ENCODE measurements at places on chromosomes 11 and 22.

DNA sequence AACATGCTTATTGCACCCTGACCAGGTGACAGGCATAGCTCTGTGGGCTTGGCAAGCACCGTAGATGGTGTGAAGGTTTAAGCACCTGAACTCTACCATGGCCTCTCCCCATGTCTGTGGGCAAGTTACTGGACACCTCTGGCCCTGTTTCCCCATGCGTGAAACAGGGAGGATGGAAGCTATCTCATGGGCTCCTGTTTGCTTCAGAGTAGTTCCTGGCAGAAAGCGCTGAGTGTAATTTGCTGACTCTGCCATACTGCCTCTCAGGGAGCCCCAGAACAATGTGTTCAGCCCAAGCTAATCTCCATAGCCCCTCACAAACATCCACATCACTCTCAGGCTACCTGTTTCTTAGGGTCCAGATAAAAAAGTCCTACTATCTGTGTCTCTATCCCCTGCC is 2.4 kb downstream of the CBX6 start:
- no peak for DNase-seq

- no peak for DNase-seq
Observed at GRCh38 chr11:79363861-79364378, 76.9 kb downstream of the TENM4 start.

DNA sequence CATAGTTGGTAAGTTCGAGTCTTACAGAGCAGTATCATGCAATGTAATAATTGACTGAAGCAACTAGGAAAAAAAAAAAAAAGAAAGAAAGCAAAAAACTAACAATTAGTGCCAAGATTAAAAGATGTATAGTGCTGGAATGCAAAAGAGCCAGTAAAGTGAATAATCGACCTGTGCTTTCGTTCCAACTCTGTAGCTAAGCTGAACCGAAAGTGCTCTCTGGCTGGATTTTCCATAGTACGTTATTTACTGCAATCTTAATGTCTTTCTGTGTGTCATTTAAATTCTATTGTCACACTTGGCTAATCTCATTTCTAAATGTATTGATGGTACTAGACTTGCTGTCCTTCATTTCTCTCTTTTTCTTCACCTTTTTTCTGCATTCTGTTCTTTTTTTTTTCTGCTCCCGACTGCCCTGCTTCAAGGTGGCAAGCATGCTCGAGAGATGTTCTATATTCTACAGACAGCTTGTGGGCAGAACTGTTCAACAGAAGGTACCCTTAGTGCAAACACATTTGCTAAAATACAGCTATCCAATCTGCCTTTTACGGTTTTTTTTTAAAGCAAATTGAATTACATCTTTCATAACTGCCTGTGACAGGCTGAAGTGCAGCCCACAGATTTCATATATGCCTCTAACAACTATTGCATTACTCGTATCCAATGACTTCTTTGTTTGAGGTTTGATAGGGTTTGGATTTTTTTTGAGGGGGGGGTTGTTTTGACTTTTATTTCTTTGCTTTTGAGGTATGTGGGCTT is 204.2 kb upstream of the MTNR1B start:
- no peak for DNase-seq

DNA sequence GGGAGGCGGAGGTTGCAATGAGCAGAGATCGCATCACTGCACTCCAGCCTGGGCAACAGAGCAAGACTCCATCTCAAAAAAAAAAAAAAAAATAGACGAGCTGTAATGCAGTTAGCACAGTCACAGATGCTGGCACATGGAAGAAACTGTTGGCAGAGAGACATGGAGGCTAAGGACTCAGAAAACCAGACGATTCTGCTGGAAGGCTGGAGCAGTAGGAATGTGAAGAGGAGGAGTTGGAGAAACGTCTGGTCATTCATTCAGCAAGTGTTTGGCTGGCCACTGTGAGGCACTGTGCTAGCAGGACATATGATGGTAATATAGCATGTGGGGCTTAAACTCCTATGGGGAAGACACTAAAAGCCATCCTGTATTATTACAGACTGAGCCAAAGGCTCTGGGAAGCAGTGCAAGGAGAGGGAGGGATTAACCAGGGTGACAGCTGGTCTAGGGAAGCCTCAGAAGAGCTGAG is 5.0 kb downstream of the UQCR10 start:
- DNase-seq = peak; percentile 19

DNA sequence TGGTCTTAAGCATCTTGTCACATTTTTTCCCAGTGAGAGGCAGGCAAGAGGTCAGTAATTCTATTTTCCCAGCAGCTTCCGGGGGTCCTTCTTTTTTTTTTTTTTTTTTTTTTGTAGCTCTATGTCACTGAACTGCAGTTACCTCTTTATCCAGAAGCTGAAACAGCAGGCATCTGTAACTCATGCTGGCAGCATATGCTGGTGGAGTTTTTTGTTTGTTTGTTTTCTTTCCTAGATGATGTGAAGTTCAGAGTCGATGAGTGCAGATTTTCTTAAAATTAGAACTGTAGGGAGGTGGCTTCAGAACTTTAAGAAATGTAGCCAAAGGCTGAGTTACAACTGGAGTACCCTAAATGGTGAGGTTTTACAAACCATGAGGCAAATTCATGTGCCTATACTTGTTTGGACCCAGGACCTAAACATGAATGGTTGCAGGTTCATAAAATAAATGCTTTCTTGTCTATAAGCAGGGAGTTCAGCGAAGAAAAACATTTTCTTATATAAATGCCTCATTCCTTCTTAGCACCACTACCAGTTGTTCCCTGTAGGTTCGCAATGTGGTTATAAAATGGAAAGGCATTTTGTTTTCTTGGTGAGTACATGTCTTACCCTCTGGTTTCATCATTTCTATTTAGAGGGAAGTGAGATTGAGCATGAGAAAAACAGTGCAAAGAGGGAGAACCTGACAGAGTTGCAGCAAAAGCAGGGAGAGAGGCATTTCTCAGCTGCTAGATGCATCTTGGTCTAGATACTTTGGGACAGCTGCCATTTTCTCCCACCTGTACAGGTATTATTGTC is 84.0 kb downstream of the TRIM44 start:
- DNase-seq = no peak

- DNase-seq = no peak
Observed at GRCh38 chr11:12602421-12602820, 71.8 kb upstream of the TEAD1 start.

GRCh38 chr22:30823015-30823370 is 128.3 kb downstream of the OSBP2 start:
- no peak for DNase-seq

DNA sequence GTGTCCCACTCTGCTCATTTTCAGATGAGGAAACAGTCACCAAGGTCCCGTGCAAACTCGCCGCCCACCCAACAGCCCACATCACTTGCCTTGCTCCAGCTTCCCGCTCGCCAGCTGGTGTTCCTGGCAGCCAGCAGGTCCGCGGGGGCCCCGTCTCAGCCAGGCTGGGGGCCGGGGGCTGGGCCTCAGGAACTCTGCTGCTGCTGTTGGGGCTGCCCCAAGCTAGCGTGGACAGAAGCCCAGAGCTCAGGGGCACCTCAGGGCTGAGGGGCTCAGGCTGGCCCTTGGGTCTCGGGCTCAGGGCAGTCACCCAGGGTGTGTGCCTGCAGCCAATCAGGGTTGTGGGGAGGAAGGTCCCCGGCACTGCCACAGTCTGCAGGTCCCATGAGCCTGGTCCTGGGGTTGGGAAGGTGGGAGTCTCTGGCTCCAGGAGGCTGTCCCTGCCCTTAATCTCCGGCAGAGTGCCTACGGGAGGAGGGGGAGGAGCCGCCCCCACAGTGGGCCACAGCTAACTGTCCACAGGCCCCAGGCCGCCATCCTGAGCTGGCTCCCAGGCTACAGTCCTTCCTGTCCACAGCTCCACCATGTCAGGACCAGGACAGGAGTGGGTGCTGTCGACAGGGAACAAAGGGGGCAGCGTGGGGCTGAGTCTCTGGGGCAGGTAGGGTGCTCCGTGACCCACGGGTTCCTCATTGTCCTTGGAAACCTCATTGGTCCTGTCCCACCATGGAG is 65.2 kb downstream of the ARFGAP3 start:
- DNase-seq = no peak

GRCh38 chr11:122772945-122773344 is 65.4 kb upstream of the CRTAM start:
- no peak for DNase-seq

DNA sequence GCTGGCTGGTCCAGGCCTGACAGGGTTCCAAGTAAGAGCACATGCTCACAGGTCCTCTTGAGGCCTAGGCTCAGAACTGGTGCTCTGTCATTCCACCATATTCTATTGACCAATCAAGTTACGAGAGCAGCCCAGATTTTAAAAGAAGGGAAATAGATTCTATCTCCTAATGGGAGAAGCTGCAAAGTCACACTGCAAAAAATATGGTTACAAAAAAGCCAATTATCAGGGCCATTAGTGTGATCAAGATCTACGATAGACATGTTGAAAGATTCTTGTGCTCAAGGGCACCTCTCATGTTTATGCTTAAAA is 96.1 kb downstream of the CD44 start:
- no peak for DNase-seq

DNA sequence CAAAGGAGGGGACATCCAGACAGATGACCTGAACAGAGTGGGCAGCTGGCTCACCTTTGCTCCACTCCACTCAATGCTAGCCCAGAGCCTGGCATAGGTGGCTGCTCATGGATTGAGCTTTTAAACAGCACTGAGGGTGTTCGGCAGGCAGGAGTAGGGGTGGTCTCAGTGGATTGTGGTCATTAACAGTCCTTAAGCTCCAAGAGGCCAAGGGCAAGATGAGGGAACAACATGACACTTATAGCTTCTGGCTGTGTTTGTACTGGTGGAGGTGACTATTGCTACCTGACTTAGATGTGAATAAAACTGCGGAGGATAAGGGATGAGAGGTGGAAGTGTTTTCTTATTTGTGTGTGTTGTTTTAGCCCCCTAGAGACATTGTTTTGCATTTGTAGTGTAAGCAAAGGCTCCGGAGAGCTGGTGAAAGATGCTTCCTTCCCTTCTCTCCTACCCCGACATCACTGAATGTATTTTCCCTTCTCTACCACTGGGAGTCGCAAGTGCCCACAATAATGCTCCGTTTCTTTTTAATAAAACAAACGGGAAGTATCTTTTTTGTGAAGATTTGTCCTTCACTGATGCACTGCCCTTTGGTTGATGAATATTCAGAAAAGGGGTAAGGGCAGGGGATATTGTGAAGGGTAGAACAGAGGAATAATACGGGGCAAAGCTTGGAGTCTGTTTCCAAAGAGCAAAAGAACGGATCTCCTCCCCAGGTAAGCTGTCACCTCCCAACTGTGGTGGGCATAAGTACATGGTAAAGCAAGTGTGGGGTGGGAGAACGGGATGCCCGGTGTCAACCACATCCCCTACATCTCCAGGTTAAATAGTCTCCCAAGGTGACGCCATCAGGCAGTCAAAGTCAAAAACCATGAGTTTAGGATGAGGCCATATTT is 27.5 kb upstream of the MTNR1B start:
- peak; percentile 31 for DNase-seq

DNA sequence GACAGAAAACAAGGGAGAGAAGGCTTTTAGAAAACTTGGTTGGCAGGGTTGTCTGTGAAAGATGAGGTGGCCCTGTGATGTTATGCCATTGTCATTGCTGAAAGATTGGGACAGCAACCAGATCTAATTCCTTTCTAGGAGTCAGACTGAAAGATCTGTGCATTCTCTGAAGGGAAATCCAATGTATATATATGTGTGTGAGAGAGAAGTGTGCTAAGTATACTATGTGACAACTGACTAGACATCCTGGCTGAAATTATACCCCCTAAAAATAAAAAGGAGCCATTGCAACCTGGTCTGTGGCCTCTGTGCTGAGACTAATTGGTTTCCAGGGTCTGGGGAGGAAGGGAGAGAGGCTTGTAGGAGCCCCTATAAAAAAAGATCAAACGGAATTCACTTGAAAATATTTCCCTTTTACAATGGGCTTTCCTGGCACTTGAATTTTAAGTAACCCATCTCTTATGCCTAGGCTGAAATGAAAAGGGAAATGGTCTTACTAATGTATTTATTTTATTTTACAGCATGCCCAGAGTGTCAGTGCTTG is 1.2 kb upstream of the MPPED2 start:
- DNase-seq = no peak

GRCh38 chr11:19820100-19820499 is 107.5 kb downstream of the NAV2 start:
- DNase-seq = no peak

DNA sequence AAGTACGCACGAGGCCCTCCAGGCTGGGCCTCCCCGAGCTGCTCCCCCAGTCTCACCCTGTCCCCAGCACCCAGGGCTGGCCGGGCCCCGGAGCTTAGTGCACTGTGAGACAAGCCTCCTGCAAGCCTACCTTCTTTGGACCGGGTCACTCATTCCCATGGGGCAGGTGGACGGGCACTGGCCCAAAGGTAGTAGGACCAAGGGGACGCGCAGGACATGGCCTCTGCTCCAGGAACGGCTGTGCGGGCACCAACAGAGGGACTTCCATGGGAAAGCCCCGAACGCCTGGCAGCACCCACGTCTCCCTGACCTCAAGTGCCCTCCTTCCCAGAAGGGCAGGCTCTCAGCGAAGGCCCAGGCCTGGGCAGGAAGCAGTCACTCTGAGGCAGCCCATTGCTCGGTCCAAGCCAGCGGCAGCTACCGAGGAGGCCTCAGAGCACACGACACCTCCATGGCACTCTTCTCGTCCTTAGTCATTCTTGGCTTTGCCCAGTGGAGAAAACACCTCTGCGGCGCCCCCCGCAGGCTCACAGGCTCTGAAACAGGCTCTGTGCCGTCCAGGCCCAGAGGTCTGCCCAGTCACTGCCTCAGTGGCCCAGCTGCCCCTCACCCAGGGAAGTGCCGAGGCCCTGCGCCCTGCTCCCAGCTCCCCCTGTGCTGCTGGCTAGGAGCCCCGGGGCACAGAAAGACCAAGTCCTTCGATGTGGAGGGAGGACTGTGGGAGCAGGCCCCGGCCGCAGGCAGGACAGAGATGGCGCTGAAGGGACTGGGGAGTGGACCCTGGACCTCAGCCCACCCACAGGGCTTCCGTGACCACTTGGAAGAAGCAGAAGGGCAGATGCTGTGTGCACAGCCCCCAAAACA is 3.8 kb downstream of the MOB2 start:
- DNase-seq = no peak

GRCh38 chr11:96180341-96180740 is 162.7 kb downstream of the MAML2 start:
- DNase-seq = no peak

DNA sequence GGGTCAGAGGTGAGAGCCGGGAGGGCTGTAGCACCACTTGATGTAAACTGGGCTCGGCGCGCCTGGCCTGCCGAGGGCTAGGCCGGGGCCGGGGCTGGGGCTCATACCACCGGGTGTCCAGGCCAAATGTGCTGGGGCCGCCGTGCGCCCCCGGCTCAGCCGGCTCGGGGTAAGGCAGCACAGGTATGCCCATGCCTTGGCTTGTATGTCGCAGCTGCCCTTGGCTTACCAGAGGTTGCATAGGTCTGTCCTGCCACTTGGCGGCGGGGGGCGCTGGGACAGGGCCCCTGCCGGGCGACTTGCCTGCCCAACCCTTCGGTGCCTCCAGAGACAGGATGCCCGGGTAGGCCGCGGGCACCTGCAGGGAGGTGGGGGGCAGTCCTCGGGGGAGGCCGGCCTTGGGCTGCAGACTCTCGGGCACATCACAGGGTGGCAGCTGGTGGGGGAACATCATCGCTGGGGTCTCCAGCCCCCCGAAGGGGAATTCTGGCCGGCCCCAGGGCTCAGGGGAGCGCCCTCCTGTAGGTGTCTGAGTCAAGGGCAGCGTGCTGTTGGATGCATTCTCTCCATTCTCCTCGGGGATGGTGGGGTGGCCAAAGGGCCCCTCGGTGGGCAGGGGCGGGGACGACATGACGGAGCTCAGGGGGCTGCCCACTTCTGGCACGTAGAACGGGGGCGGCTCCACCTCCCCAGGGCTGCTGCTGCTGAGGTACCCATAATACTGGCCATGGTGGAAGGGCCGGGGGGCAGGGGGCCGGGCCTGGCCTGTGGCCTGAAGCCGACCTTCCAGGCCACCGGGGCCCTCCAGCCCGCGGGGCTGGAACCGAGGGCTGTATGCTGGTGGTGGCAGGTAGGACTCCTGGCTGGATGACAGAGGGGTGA is 36.4 kb downstream of the IGSF9B start:
- no peak for DNase-seq
